ENCODE measurements at places on chromosomes 12 and 14.

DNA sequence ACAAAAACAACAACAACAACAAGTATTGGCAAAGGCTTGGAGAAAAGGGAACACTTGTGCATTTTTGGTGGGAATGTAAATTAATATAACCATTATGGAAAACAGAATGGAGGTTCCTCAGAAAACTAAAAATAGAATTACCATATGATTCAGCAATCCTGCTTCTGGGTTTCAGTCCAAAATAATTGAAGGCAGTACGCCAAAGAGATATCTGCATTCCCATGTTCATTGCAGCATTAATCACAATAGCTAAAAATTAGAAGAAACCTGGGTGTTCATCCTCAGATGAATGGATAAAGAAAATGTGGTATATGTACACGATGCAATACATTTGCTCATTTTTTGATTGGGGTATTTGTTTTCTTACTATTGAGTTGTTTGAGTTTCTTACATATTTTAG lies 813.0 kb downstream of the NRXN3 start:
- no peak for DNase-seq

DNA sequence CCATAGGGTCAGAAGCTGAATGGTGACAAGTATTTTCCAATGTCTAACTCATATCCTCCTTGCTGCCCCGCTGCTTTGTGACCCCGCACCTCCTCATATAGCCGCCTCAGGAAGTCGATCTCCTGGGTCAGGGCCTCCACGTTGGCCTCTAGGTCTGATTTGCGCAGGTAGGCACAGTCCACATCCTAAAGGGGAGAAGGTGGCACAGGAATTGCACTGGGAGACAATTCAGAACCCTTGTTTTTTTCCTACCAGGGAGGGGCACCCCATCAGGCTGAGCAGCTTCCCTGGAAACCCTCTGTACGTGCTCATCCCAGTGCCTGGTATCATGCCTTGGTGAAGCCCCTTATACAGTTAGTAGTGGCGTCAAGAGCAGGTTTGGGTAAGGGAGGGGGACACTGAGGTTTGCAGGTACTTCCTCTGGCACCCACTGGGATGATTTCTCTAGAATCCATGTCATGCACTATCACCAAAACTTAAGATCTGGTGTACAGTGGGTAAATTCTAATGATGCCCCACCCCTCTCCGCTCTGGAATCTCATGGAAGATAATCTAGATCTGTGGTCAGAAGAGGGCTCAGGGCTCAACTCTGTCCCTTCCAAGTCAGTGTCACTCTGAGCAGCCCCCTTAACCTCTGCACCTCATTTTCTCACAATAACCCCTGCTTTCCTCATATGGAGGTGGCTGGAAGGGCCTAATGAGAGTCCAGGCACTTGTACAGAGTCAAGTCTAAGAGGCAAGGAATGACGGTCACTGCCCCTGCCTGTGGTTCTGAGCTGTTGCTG lies 20.1 kb upstream of the KRT86 start:
- DNase-seq: no peak

DNA sequence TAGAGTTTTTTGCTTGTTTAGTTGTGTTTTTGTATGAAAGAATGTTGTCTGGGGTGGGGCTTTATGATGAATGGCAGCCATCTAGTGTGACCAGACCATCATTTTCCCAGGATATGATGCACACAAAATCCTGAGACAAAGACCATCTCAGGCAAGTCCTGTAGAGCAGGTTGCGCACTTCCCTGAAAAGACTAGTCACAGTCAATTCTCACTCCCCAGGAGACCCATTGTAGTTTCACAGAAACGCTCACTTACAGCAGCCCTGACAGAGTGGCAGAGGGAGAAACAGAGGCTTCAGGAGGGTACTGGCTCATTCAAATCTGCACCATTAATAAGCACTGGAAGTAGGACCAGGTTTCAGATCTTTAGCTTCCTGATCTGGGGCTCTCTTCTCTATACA lies 183.2 kb downstream of the TMEM117 start:
- no peak for DNase-seq

DNA sequence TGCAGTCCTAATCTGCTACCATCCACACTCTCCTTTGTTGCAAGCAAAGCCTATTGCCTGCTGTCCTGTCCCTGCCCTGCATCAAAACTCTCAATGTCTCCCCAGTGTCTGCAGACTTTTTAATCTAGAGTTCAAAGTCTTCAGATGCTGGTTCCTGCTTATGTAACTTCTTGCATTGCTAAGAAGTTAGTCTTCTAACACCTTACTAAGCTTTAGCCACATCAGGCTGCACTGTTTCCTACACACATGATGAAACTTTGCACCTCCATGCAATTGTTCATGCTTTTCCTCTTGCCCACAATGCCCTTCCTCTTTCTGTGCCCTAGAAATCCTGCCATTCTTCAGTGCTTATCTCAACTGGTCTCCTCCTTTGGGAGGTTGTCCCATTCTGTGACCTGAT lies 16.2 kb upstream of the DICER1 start:
- no peak for DNase-seq

- no peak for DNase-seq
Measured at GRCh38 chr12:75725521-75726111, 214.2 kb upstream of the KRR1 start.

DNA sequence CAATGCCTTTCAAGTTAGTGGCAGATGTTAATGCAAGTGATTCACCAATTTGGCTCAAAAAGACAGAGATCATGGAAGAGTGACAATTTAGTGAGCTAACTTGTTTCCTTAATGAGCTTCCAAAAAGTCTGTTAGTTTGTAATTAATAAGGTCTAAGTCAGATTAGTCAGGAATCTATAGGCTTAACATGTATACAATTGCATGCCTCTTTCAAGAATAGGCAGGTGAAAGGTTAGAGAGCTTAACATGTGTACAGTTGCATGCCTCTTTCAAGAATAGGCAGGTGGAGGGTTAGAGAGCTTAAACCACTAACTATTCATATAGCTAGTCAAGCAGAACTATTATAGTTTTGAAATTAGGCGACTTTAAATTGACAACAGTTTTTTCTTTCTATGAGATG lies 663.8 kb downstream of the C12orf50 start:
- no peak for DNase-seq

GRCh38 chr12:98679611-98680005 lies 34.5 kb downstream of the APAF1 start:
- no peak for DNase-seq

GRCh38 chr12:39692258-39692853 lies 72.8 kb upstream of the ABCD2 start:
- no peak for DNase-seq

DNA sequence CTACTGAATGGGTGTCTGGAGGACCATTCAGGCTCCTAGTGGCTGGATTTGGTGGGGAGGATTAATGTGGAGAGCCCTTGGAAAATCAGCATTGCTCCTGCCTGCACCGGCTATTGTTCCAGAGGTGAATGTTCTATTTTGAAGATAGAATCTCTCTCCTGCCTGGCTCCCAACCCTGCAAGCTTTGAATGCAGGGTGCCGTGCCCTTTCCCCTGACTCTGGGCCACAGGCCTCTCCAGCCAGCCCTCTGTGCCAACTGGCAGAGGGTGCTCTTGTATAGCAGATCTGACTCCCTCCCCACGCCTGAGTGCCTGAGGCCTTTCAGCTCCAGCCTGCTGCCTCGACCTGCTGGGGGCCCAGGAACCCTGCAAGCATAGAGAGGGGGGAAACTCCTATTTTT lies 106.8 kb downstream of the TMEM260 start:
- no peak for DNase-seq

- DNase-seq: no peak
Measured at GRCh38 chr14:24271834-24272263, 452 bp upstream of the RABGGTA start.

GRCh38 chr12:63876980-63877379 lies 32.5 kb downstream of the SRGAP1 start:
- DNase-seq: no peak

- DNase-seq: no peak
Measured at GRCh38 chr14:65999865-66000264, 486.3 kb upstream of the CCDC196 start.

Data from dorsolateral prefrontal cortex (tissue), 122 donors.